ENCODE measurements at places on chromosomes 3 and 15. TPM values are rescaled to one million over a fixed set of nuclear protein-coding genes. Genes with fewer than 3 reads are reported as not detected.

GRCh38 chr3:39138804-39139415 lies 14.5 kb downstream of the CSRNP1 start:
- no peak for DNase-seq

DNA sequence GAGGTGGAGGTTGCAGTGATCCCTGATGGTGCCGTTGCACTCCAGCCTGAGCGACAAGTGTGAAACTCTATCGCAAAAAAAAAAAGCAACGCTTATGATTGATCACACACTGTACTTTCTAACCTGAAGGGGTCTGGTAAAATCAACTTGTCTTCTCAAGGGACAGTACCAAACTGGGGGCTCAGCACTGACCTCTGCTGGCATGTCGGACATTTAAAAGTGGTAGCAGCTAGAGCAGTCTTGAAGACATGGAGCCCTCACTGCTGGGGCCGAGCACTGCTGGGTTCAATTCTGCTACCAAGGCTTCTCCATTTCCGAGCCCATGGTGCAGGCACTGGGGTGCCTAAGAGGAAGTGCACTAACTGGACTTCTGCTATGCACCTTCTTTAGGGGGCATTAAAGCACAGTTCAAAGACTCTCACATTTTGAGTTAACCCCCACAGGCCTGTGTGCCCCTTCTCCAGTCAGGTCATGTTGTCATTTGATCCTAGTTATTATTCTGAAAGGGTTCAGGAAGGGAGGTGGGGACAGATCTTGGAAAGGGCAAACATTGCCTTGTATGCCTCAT lies 26.4 kb upstream of the LAMP3 start:
- DNase-seq, result no peak

GRCh38 chr3:142507241-142507640 lies 59.4 kb upstream of the XRN1 start:
- no peak for DNase-seq

DNA sequence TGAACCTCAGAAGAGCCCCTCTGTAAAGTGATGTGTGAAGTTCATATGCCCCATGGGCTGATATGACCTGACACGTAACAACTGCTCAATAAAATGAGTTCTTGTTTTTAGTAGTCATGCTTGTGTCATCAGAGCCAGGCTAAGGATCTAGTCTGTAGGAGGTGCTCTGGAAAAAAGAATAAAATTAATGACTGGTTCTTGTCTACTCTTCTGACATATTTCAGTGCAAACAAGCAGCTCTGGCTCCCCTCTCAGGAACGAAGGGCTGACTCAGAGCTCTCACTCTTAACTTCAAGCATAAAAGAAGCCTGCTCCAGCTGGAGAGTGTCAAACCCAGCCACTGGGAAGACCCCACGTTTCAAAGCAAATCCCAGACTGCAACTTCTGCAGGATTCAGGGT lies 77.0 kb downstream of the LRIG1 start:
- no peak for DNase-seq

GRCh38 chr3:128278130-128278529 lies 124.8 kb downstream of the EEFSEC start:
- DNase-seq, result no peak

DNA sequence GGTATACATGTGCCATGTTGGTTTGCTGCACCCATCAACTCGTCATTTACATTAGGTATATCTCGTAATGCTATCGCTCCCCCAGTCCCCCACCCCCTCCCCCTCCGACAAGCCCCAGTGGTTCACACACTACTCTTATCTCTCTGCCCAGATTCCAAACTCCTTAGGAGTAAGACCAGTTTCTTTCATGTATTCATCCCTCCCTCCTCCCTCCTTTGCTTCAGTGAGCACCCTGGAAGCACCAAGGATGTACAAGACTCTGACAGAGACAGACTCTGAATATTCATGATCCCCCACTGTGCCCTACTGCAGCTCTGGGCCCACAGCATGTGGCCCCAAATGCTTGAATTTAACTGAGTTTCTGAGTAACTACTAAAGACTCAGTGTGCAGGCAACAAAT lies 113.8 kb upstream of the RAD18 start:
- DNase-seq, result no peak

DNA sequence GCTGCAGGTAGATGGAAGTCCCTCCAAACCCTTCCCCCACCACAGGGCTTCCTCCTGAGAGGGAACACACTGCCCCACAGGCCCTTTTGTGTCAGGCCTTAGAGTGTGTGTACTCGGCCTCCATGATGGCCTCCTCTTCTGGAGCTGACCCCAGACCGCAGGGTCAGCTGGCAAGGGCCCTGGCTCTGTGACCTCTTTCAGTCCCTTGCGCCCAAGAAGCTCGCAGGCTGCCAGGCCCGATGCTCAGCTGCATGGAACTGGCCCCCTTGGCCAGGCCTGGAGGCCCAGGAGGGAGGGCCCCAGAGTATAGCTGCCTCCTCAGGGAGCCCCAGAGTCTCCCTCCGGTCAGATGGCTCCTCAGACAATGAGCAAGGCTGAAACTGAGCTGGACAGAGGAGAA lies 23.4 kb upstream of the ANKDD1A start:
- no peak for DNase-seq

DNA sequence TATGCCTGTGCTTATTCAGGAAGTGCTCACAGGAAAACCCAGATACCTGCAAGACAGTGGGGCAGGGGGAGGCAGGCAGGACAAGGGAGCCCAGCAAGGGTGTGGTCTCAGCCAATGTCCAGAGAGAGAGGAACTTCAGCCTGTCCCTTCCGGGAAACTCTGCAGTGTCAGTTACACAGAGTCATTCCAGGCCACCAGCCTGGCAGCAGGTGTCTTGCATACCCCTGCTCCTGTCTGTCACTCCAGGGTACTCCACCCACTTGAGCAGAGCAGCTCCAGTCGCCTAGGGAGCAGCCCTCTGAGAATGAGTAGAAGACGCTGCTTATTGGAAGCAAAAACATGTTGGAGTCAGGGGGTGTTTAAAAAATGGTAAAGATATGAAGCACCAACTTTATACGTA lies 431.2 kb upstream of the RGMA start:
- no peak for DNase-seq

GRCh38 chr15:38528294-38528693 lies 36.3 kb downstream of the RASGRP1 start:
- no peak for DNase-seq

Gene SERPINI2
- polyA plus RNA-seq, result 2.0 TPM

Gene AMIGO3
- 0.66 TPM for polyA plus RNA-seq

Gene MGA
- 36.4 TPM for polyA plus RNA-seq
